ENCODE measurements at places on chromosomes 12 and 14.

GRCh38 chr12:37565112-37565511 lies 751.5 kb upstream of the ALG10B start:
- no peak for DNase-seq

GRCh38 chr12:27469176-27469736 lies 22.7 kb downstream of the SMCO2 start:
- no peak for DNase-seq

GRCh38 chr14:92997343-92998061 lies 74.6 kb downstream of the CHGA start:
- DNase-seq, result no peak

DNA sequence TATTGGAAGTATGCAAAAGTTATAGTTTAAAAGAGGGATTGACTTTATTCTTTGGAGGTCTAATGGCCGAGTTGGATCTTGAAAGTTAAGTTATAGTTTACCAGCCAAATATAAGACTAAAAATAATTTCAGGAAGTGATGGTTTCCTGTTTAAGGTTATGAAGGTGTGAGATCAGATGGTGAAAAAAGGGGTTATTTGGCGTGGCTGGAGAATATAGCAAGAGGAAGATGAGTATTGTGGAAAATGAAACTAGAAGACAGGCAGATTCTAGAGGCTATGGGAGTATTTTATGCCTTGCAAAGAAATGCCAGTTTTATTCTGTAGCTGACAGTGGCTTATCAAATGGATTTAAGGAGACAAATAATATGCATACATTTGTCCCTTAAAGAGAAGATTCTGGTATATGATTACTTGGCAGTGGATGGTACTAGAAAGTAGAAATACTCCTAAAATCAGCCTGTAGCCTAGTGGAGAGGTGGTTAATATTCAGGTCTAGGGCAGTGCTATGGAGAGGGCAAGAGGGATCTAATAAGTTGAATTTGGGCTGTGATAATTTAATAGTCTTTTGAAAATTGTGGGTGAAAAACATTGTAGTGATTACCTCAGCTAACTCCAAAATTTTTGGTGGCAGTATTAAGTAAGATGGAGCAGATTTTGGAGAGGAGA lies 1091.8 kb upstream of the ATXN7L3B start:
- DNase-seq, result no peak

DNA sequence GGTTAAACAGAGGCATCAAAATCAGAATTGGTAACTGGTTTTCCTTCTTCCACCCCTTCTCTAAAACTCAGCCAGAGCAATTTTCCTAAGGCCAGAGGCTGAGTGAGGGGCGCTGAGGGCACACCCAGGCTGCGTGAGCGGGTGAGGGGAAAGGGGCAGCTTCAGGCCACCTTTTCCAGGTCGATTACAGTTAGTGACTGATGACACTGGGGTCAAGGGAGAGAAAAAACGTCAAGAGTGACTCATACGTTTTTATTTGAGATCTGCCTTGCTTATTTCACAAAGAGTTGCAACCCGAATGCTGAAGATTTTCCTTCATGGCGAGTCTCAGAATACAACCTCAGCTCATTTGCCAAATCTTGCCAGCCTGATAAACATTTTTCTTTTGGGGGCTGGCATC lies 46.7 kb upstream of the EVL start:
- no peak for DNase-seq

DNA sequence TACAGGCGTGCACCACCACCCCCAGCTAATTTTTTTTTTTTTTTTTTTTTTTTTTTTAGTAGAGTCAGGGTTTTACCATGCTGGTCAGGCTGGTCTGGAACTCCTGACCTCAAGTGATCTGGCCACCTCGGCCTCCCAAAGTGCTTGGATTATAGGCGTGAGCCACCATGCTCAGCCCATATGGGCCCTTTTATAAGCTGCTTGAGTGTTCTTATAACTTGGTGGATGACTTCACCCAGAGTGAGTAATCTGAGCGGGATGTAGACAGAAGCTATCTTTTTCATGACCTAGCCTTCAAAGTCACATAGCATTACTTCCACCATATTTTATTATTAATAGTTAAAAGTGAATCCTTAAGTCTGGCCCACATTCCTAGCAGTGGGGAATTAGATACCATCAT lies 16.4 kb downstream of the BBOF1 start:
- DNase-seq, result no peak

DNA sequence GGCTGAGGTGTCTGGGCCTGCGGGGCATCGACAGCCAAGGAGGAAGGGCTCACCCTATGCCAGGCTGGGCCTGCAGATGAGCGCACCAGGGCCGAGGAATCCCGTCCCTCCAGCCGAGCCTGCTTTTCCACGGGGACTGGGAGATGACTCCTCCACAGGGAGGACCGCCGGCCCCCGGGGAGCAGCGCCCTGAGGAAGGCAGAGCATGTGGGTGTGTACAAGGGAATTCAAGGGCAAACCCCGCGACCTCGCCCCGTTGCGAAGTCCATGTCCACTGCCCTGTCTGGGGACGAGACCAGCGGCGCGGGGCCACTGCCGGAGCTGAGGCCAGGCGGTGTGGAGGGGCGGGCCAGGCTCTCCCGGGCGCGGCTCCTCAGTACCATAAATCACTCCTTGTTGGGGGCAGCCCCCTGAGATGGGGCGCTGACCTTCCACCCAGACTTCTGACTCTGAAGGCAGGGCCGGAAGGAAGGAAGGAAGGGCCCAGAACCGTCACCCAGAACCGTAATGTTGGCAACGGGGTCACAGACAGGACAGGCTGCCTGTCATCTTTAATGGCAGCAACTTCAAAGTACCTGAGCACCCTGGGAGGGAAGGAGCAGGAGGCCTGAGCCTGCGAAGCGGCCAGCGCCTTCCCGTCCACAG lies 52.5 kb downstream of the RNF34 start:
- DNase-seq, result no peak

GRCh38 chr14:38286452-38286851 lies 30.6 kb upstream of the CLEC14A start:
- DNase-seq, result no peak

DNA sequence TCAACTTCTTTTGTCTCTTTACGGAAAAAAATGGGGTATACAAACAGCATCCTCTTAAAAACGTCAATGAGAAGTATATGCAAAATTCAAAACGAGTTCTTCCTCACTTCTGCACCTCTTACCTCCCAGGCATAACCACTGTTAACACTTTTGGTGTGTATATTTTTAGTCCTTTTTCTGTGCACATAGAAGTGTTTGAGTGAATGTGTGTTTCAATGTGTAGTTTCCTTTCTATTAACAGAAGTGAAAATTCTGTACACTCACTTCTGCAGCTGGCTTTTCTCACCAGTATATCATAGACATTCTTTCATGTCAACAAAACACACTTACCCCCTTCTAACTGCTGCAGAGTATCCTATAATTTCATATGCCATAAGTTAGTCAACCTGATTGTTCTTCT lies 5.4 kb downstream of the UBR7 start:
- DNase-seq, result no peak

- no peak for DNase-seq
Measured at GRCh38 chr14:77488558-77488957, 10.1 kb downstream of the ISM2 start.

- no peak for DNase-seq
Measured at GRCh38 chr12:132066345-132066685, 77.8 kb downstream of the DDX51 start.

DNA sequence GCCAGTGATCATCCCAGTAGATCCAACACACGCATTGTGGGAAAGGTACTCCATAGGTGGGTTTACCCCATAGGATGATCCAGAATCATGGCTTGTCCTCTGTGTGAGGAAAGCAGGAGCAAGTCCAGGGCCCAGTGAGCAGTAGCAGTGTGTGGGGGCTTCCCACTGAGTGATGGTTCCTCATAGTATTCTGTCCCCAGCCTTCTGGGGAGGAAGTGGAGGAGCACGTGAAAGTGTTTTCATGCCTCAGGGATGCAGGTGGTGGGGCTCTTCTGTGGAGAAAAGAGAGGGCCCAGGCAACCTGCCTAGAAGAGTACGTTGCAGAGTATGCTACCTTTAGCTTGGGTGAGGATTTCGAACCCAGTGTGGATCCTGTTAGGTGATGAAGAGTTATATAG lies 56.5 kb downstream of the SUSD6 start:
- no peak for DNase-seq

GRCh38 chr14:37145395-37145794 lies 27.0 kb downstream of the SLC25A21 start:
- DNase-seq, result no peak

- DNase-seq, result no peak
Measured at GRCh38 chr14:93286212-93286890, 46.5 kb downstream of the BTBD7 start.

DNA sequence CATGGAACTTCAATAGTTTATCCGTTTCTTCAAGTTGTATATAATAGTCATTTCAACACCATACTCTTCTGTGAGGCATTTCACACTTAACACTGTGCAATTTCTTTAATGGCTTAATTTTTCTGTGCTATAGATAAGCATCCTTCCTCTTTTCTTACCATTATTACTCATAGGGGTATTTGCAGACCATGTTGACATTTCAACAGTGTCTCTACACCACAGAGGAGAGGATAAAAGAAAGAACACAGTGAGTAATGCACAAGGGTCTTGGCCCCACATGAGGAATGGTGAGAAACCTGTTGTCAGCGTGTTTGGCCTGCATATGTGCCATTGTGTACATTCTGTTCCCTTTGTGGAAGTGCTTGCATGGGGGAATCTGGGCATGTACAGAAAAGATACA lies 421.5 kb upstream of the MDGA2 start:
- no peak for DNase-seq

GRCh38 chr12:110079477-110080400 lies 31.4 kb upstream of the C12orf76 start:
- no peak for DNase-seq
